ENCODE measurements at places on chromosomes 1 and 21. TPM values are rescaled to one million over a fixed set of nuclear protein-coding genes. Genes with fewer than 3 reads are reported as not detected.

Gene OR6K3
- total RNA-seq: not detected

DNA sequence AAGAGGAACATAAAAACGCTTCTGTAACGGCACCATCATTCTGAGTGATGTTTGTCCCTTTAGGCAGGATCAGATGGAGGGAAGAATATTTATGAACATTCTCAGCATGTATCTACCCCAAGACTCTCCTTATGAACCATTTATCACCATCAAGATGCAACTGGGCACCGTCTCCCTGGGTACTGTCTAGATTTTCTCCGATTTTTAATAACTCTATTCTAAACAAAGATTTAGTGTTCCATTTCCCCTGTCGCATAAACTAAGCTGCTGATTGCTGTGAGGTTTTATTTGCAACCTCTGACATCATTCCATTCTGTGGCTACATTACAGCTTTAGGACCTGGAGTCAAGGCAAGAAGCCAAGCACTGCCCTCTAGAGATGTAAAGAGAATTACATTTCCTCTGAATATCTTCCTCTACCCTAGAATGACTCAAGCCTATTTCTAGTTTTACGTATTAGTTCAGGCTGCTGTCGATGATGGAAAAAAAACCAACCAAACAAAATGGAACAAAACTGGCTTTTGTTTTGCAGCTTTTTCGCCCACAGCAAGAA, 130.1 kb upstream of the MAP1LC3C start:
- no peak for DNase-seq

Gene HOOK1
- 8.9 TPM for total RNA-seq

DNA sequence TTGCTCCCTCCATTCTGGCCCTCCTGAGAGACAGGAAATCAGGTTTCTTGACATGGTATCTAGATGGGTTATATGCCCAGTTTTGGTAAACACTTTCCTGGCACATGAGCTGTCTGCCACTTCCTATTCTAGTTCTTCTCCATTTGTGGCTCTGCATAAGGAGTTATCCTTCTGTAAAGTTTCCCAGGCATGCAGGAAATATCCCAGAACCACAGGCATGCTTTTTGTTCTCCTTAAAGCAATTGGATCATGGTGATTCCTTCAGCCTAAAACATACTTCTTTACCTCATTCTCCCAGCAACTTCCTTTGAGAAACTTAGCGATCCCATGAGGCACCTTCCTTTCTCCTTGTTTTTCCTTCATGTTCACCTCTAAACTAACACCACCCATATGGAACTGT, 199.8 kb downstream of the CRB1 start:
- DNase-seq: no peak

GRCh38 chr1:11571906-11572616, 82.2 kb downstream of the FBXO2 start:
- no peak for DNase-seq

- DNase-seq: no peak
Observed at GRCh38 chr1:98388441-98388840, 273.1 kb upstream of the SNX7 start.

Gene CCDC185
- not detected for total RNA-seq

- no peak for DNase-seq
Observed at GRCh38 chr1:150970808-150971582, 3.6 kb downstream of the CERS2 start.

Gene SF3B4
- total RNA-seq: 33.1 TPM

Gene PLXNA2
- total RNA-seq: 6.9 TPM

Gene CFAP74
- not detected for total RNA-seq

DNA sequence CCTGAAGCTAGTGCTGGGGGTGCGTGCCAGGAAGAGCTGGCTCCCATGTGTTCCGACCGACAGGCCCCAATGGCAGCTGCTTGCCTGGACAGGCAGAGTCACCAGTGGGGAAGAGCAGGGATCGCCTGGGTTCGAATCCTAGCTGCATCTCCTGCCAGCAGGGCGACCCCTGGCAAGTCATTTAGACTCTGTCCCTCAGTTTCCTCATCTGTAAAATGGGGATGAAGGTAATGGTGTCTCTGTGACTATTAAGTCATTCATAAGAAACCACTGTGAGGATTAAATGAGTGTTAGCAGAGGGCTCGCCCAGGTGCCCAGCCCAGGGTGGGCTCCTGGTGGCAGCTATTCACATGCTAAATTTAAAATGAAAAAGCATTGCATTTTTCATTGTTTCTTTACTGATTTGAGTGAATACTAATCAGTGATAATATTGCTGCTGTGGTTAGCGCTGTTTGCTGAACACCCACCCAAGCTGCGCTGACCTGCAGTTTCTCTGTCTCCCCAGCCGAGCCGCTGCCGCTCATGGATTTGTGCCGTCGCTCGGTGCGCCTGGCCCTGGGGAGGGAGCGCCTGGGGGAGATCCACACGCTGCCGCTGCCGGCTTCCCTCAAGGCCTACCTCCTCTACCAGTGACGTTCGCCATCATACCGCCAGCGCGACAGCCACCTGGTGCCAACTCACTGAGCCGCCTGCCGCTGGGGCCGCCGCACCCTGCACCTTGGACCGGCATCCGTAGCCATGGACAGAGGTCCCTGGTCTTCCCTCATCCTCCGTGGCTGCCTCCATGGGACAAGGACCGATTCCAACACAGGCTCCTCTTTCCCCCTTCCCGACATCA, 74.5 kb downstream of the SPSB1 start:
- DNase-seq: no peak
